ENCODE measurements at places on chromosomes 3 and 15.

- peak; percentile 13 for DNase-seq
Measured at GRCh38 chr3:177744873-177745606, 547.8 kb upstream of the TBL1XR1 start.

- DNase-seq: no peak
Measured at GRCh38 chr15:77871852-77872371, 205.6 kb downstream of the TBC1D2B start.

GRCh38 chr3:179970746-179971145 lies 66.0 kb downstream of the PEX5L start:
- DNase-seq: no peak

DNA sequence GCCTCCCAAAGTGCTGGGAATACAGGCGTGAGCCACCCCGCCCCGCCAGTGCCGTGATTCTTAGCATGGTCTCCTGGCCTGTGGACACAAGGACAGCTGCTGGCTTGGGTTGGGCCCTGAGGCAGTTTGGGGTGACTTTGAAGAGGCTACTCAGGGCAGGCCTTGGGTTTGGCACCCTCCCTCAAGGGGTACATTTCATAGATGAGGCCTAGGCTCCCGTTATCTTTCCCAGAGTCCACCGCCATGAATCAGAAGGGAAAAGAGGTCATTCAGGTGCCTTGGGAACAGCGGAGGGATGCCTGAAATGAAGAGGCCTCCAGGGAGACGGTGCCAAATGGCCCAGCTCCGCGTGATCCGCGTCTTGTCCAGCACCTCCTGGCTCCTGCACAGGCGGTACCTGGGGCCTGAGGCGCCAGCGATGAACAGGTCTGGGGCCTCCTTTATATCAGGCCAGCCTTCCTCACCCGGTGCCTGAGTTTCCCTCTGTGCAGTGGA lies 9.3 kb downstream of the GNAI2 start:
- no peak for DNase-seq

GRCh38 chr3:61927332-61927731 lies 366.0 kb downstream of the PTPRG start:
- no peak for DNase-seq

DNA sequence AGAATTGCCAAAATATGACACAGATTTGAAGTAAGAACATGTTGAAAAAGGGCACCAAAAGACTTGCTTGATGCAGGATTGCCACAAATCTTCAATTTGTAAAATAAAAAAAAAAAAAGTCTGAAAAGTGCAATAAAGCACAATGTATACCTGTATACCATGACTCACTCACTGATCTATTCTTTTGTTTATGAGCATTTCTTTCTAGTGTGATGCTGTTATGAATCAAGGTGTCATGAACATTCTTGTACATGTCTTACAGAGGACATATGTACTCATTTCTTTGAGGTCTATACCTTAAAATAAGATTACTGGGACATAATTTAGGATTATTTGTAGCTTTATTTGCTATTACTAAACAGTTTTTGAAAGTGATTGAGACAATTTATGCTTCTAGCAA lies 464.9 kb upstream of the RBMS3 start:
- no peak for DNase-seq

DNA sequence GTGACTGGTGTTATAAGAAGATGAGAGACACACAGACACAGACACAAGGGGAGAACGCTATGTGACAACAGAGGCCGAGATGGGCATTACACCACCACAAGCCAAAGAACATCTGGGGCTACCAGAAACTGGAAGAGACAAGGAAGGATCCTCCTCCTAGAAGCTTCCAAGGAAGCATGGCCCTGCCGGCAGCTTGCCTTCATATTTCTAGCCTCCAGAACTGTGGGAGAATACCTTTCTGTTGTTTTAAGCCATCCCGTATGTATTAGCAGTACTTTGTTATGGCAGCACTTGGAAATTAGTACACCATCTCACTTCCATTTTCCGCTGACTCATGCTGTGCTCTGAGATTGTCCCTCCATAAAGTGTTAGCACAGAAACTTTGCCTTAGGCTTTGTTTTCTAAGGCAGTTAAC lies 38.7 kb upstream of the CA12 start:
- peak; percentile 54 for DNase-seq

DNA sequence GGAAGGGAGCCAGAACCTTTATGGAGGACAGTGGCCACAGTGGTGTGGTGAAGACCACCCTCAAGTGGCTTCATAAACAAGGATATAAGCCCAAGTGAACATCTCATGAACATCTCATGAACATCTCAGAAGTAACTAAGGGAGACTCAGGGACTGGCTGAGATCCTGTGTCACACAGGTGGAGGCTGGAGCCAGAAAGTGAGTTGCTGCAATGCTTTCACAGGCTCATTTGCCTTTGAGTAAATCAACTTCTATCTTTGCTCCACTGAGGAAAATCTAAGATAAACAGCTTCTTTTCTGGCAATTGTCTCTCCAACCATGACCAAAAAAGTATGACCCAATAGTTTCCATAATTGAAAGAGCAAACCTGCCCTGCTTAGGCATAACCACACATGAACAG lies 152.9 kb downstream of the CADPS start:
- no peak for DNase-seq

GRCh38 chr3:98692787-98693473 lies 70.2 kb upstream of the ST3GAL6 start:
- DNase-seq: no peak

DNA sequence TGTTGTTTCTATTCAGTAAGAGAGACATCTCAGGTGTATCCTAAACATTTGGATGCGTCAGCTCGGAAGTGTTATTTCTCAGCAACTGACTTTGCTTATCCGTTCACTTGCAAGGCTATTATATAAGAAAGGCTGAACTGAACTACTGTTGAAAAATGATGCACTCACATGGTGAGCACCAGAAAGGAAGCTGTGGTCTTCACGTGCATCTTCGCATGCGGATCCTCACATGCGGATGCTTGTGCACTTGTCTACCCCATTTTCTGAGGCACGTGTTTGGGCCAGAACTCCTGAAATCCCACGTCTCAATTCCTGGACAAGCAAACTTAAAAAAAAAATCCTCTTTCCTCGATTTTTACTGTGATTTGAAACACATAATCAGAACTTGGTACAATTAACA lies 63.2 kb downstream of the PDZRN3 start:
- no peak for DNase-seq

DNA sequence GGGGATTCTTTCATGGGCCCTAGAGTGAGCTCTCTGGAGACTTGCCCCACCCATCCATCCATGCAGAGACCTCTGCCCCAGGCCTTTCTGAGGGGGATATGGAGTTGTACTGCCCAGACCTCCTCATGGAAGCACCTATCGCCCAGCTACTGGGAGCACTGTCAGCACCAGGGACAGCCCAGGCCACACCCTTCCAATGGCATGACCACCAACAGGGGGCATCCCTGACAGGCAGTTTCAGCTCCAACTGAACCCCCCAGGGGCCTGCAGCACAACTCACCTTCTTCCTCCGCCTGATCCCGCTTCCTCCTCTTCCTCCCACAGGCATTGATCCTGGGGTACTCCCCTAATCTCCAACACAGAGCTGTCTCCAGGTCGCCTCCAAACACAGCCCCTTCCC lies 21.8 kb downstream of the MRPS11 start:
- no peak for DNase-seq

GRCh38 chr15:99421172-99421656 lies 144.6 kb upstream of the MEF2A start:
- DNase-seq: no peak

- DNase-seq: no peak
Measured at GRCh38 chr3:100932491-100932890, 60.7 kb downstream of the ABI3BP start.

- DNase-seq: no peak
Measured at GRCh38 chr15:52290329-52290728, 5.3 kb downstream of the MYO5C start.

DNA sequence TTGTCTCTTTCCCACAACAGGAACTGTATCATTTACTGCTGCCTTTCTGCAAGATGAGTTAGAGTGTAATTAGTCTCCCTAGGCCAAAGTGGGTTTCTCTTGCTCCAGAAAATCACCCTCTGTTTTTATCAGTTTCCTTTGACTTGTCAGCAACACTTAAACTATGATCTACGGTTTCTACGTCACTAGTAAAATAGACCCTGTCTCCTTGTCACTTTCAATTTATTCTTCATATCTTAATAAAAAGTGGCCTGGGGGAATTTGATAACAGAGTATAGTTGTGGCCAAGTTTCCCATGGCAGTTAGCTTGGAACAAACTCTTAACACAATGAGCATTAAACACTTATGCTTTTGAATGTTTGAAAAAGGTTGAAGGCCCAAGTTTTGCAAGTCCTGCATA lies 79.6 kb downstream of the CGNL1 start:
- peak; percentile 63 for DNase-seq

DNA sequence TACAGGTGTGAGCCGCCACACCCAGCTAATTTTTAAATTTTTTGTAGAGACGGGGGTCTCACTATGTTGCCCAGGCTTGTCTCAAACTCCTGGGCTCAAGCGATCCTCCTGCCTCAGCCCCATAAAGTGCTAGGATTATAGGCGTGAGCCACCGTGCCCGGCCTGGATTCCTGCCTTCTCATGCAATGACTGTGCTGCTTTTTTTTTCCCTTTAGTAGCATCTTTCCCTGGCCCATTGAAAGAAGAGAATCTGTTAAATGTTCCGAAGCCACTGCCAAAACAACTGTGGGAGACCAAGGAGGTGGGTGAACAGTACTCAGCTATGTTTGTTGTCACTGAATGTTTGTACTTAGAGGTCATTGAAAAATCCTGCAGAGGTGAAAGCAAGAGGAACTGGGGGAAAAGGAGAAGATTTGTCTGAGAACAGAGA lies 88.0 kb downstream of the CRTC3 start:
- no peak for DNase-seq

GRCh38 chr3:42691816-42692666 lies 6.7 kb downstream of the KLHL40 start:
- DNase-seq: no peak

DNA sequence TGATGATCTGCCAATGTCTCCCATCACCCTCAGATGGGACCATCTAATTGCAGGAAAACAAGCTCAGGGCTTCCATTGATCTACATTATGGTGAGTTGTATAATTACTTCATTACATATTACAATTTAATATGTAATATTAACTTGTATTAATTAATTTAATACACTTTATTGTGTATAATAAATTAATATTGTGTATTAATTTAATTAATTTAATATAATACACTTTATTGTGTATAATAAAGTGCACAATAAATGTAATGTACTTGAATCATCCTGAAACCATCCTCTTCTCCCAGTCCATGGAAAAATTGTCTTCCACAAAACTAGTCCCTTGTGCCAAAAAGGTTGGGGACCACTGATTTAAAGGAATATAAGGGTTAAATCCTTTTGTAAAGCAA lies 123.4 kb downstream of the FBN1 start:
- no peak for DNase-seq

GRCh38 chr15:78133801-78134200 lies 2.6 kb upstream of the CIB2 start:
- no peak for DNase-seq

- DNase-seq: no peak
Measured at GRCh38 chr15:62591842-62592838, 427.1 kb upstream of the C2CD4B start.

DNA sequence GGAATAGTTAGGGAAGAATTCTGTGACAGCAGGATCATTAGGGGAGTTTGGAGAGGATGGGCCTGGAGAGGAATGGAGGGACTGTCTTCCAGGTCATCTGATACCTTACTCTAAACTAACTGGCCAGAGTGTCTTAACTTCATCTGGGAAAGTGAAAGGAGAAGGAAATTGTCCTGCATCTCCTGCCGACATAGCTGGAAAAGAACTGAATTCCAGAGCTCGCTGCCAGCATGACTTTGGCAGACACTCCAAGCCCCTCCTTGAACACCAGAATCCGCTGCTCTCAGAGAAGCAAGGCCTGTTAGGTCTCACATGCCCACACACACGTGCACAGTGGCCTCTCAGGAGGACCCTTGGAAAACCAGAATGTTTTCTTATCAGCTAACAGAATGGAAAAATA lies 10.5 kb downstream of the ABI3BP start:
- no peak for DNase-seq

GRCh38 chr3:113157408-113158030 lies 53.8 kb upstream of the BOC start:
- no peak for DNase-seq

Data from hematopoietic multipotent progenitor cell treated with erythropoietin and hydrocortisone succinate and interleukin-3 and kit ligand, for 8 days (in vitro differentiated cells).